NCI-H1092 (cell line): ENCODE measurements at places on chromosomes 13 and 19.
A peak's percentile ranks its signal among the peaks of the same experiment; 100 is the strongest.

- DNase-seq: no peak
Measured at GRCh38 chr19:54532528-54532927, 29.9 kb downstream of the LAIR2 start.

- peak; percentile 10 for DNase-seq
Measured at GRCh38 chr13:112131713-112132113, 64.8 kb downstream of the SOX1 start.

GRCh38 chr19:39949026-39949747, 14.8 kb upstream of the FCGBP start:
- DNase-seq: no peak

GRCh38 chr19:55530996-55531395, 5.9 kb downstream of the SBK2 start:
- DNase-seq: no peak

DNA sequence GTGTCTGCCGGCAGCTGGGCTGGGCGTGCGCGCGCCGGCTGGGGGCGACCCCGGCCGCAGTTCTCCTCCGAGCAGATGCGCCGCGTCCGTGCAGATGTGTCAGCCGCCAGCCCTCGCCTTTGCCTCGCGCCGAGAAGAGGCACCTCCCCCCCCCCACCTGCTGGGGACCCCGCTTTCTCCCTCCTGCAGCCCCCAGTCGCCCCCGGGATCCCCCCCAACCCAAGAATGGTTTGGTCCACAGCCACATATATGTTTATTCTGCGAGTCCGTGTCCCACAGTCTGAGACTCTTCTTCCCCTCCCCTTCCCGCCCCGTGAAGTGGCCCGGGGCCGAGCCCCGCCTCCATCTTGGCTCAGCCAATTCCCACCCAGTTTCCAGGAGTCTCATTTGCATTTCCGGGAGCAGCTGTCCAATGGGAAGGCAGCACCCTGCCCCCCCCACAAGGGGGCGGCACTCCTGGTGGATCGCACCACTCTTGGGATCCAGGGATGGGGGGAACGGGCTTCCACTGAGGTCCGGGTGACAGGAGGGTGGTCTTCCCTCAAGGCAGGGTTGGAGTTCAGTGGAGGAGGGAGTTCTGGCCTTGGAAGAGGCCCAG, 8.6 kb downstream of the ISOC2 start:
- DNase-seq: peak; percentile 80

DNA sequence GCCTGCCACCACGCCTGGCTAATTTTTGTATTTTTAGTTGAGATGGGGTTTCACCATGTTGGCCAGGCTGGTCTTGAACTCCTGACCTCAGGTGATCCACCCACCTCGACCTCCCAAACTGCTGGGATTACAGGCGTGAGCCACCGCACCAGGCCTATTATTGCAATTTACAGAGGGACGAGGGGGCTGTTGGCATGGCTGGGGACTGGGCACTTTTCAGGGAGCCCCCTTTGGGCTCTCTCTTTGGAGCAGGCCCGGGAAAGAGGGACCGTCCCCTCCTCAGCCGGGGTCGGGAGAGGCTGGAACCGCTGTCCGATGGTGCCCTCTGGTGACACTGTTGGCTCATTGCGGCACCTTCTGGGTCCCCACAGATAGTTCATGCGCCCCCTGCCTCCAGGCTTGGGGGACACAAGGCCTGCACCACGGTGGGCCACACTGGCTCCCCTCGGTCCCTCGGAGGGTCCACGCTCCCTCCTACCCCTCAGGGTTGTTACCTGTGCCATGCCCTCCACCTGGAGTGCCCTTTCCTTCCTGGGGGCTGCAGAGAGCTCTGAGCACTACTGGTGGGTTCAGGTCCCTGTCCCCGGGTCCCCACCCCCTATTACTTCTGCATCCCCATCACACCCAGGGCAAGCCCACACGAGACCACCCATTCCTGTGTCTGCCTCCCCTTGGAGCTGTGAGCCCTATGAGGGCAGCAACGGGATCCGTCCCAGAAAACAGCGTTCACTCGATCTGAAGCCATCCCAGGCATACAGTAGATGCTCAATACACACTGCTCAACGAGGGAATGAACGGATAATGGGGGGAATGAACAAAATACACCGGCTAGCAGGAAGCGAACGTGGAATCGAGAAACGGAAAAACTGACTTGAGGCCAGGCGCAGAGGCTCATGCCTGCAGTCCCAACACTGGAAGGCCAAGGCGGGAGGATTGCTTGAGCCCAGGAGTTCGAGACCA, 12.5 kb downstream of the FEM1A start:
- DNase-seq: peak; percentile 63

GRCh38 chr19:39498798-39499642, at the start of gene DLL3:
Gene DLL3, plus strand, starts transcription at chr19:39498947. Its CDS starts 28 bp downstream, at chr19:39498975.
- peak; percentile 57 for DNase-seq

DNA sequence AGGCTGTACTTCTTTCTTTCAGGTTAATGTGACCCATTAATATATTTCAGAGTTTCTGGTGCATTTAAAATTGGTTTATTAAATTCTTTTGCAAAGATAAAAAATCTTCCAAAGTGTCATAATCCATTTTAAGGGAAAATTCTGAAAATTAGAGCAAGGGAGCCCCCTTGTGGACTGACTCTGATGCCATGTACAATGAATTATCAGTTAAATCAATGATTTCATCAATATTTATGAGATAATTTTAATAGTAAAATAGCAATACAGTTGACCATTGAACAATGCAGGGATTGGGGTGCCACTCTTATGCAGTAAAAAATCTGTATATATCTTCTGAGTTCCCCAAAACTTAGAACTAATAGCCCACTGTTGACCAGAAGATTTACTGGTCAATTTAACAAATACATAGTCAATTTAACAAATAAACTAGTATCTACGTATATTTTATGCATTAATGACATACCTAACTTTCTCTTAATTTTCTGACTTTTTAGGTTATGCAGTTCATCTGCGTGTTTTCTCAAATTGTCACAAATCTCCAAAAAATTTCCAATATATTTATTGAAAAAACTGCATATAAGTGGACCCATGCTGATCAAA, 479.1 kb upstream of the MIR17HG start:
- peak; percentile 4 for DNase-seq

- DNase-seq: no peak
Measured at GRCh38 chr13:38346764-38347163, 2.9 kb upstream of the UFM1 start.

DNA sequence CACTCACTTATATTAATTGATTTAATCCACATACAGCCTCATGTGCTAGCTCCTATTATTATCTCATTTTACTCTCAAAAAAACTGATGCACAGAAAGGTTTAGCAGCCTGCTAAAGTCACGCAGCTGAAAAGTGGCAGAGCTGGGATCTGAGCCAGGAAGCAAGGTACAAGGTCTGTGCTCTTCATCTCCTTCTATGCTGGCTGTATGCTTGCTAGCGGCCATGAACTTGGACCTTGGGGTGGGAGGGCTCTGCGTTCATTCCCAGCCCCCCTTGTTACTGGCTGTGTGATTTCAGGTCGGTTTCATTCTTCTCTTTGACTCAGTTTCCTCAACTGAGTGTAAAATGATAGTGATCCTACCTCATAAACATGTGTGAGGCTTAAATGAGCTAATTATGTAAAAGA, 69.8 kb downstream of the ALOX5AP start:
- DNase-seq: no peak

- DNase-seq: peak; percentile 5
Measured at GRCh38 chr19:44611812-44612295, 1.5 kb upstream of the IGSF23 start.

DNA sequence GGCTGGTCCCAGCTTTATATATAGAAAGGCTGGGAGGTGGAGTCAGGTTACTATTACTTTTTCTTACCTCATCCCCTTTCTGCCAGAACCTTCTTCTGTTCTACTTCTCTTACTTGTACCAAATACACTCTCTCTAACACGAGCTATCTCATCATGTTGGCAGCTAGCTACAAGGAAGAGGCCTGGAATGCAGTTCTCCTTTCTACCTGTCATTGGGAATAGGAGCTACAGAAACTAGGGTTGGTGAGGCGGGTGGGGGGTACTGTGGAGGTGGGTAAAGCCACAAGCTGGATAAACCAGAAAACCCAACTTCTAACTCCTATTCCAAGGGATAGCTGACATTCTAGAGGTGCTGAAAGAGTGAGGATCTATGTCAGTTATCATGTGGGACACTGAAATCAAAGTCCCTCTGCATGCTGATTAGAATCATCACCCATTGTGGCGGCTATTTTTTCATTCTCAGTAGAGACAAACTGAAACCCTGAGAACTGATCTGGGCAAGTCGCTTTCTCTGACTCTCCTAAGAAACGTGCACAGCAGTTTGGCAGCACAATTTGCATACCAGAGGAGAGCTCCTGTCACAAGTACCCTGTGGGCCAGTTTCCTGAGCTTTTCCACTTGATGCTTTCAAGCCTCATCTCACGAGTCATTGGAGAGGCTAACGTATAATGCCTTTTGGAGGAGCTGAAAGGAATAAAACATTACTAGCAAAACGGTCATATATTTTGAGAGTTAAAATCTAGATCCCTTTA, 358.1 kb downstream of the ENOX1 start:
- DNase-seq: no peak

- no peak for DNase-seq
Measured at GRCh38 chr13:31264151-31264550, 64.4 kb downstream of the B3GLCT start.

DNA sequence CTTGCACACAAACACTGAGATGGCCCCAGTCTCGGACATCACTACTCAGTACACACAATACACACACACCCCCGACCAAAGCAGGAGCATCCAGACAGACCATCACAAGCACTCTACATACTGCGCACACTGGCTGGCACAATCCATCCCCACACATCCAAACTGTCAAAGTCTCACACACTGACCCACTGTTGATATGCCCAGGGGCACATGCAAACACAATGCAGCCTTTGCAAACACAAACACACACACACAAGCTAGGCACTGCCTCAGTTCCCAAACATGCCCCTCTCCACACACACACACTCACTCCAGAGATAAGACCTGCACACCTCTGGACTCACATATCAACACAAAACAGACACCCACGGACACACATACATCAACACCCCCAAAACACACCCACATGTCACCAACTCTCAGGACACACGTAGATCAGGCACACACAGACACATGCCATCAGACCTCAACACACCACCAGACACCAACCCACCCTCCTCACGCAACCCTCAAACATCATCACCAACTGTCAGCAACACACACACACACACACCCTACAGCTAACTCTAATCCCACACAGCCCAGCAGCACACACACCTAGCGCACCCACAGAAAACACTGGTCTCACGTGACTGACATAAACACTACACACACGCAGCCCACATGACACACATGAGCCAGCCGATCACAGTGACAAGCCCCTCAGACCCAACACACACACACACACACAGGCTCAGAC, 1.9 kb downstream of the BBC3 start:
- no peak for DNase-seq

DNA sequence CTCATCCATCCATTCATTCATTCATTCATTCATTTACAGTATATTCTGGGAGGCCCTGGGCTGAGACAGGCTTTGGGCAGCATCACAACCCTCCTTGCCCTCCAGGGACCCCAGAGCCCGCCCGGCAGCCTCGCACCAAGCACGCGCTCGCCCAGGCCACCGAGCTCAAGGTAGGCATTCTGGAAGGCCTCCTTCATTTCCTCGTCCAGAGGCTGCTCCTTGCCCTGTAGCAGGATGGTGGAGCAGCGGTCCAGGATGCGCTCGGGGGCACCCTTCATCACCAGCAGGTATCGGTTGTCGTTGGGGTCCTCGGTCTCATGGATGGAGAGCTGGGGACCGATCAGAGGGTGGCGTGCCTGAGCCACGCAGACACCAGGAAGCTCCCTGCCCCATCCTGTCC, 15.6 kb downstream of the ATP1A3 start:
- no peak for DNase-seq

- no peak for DNase-seq
Measured at GRCh38 chr13:40017662-40018262, 362.3 kb downstream of the COG6 start.

DNA sequence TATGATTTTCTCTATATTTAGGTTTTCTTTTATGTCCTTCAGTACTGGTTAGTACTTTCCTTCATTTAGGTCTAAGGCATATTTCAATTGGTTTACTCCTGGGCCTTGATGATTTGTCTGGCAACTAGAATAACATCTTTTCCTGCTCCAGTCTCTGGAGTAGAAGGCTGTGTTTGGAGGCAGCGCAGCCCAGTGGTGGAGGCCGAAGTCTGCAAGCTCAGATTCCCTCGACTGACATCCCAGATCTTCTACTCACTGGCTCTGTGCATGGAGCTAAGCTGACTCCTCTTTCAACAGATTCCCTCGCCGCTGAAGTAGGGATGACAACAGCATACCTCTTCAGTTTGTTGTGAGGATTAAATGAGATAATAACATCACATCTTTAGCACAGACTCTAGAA, 141.0 kb downstream of the RAP2A start:
- DNase-seq: peak; percentile 51

DNA sequence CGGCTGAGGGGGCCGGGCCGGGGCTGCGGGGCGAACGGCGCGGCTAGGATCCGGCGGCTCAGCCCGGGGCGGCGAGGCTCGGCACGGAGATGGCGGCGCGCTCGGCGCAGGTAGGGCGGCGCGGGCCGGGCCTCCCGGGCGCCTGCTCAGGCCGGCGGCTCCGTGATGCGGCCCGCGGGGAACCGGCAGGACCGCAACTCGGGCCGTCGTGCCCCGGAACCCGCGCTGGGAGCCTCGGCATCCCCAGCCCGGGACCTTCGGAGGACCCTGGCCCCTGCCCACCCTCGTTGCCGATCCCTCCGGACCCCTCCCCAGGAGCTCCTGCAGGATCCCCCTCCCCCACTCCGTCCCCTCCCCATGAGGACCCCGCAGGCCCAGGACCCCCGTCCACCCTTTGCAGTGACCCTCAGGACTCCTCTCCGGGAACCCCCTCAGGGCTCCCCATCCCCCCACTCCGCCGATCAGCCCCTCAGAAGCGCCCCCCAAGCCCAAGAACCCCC, 304 bp downstream of the EVI5L start:
- DNase-seq: no peak

GRCh38 chr13:67204764-67205163, 25.4 kb downstream of the PCDH9 start:
- peak; percentile 18 for DNase-seq

DNA sequence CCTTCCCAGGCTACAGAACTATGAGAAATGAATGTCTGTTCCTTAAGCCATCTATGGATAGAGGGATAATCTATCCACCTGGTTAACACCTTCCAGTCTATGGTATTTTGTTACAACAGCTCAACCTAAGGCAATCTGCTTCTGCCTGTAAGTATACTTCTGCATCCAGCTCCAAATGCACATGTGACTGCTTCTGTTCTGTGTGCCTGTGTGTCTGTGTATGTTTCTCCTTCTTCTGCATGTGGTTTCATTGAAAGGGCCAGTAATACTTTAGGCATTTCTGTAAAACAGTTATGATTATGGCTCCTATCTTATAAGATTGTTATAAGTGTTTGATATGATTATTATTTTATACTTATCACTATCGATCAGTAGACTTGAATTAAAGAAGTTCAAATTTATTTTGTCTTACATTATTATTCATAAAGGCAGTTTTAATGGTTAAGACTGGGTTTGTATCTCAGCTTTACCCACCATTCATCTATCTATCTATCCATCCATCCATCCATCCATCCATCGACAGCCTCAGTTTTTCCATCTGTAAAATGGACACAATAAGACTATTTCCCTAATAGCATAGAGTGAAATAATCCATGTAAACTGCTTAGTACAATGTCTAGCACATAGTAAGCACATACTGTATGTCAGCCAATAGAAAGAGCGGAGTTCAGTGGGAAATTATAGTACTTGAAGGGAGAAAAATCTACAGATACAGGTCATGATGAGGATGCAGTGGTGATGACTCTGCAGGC, 37.5 kb upstream of the TM9SF2 start:
- no peak for DNase-seq
